ENCODE measurements at places on chromosomes 13 and 19.

- peak; percentile 88 for DNase-seq
These were observed 98.3 kb downstream of the SLC7A1 start for GRCh38 chr13:29497137-29497654.

- DNase-seq, result peak; percentile 45
These were observed 2.8 kb upstream of the PSPN start for GRCh38 chr19:6378486-6378885.

- DNase-seq, result no peak
These were observed 81.4 kb downstream of the IRS2 start for GRCh38 chr13:109704771-109705635.

GRCh38 chr13:107685876-107686275 is 529.5 kb downstream of the LIG4 start:
- DNase-seq, result no peak

GRCh38 chr19:41933693-41934426 is 5.6 kb upstream of the ERFL start:
- no peak for DNase-seq

DNA sequence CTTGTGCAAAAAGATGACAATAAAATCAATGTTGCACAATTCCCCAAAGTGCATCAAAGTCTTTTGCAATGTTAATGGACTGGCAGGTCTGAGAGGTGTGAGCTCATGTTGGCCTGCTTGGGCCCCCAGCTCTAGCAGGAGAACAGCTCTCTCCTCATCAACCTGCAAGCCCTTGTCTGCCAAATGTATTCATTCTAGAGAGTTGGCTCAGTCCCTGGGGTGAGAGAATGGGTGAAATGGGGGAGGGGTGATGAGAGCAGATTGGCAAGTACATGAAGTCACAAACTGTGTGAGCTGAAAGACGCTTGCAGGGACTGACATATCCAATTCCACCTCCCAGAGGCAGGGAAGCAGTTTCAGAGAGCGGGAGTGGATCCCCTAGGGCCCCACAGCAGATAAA is 465.1 kb upstream of the ZNF507 start:
- DNase-seq, result no peak

- DNase-seq, result peak; percentile 91
These were observed 911 bp downstream of the ENOX1 start for GRCh38 chr13:43785650-43786471.

DNA sequence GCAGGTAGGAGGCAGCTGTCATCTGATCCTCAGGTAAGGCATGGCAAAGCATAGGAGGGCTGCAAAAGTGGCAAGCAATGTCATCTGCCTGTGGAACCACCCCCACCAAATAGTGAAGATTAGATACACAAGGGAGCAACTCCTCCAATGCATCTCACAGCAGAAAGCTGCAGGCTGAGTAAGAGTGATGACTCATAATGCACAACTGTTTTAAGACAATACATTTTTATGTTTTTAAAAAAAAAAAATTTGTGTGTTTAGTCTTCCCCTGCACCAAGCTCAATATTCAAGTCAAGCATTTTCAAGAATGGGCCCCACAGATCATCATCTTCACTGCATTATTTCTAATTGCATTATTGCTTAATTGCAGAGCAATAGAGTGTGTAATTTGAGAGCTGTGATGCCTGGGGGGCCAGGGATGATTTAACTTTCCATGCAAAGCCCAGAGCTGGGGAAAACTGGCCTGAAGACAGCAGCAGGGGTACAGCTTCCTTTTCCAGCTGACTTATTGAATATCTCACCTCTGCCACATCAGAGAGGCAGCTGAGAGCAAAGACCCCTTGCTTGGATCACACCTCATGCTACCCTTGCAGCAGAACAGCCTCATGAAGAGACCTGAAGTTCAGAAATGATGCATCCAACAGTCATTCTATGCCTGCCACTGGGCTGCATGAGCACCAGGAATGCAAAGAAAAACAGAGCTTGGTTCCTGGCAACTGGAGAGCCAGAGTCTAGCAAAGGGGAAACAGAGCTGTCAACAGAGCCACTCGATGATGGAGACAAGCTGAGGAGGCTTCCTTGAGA is 22.7 kb upstream of the POP4 start:
- DNase-seq, result no peak

All from left hindlimb (tissue), 1 donor.